Naive B cell (primary cell): ENCODE measurements at places on chromosomes 1 and 21. TPM values are rescaled to one million over a fixed set of nuclear protein-coding genes. Genes with fewer than 3 reads are reported as not detected.

DNA sequence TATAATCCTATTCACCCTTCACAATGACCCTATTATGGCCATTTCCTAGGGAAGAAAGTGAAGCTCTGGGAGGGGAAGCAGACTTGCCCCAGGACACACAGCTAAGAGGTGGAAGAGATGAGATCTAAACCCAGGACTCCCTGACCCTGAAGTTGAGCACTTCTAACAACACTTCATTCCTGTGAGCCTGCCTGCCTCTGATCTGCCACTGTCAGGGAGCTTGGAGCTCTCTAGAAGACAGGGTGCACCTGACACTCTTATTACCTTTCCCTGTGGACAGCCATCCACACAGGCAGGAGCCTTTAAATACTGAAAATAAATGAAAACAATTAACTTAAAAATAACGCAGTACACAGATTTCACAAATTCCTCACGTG lies 599 bp downstream of the MKNK1 start:
- no peaks in the 10 kb centered on the region for H3K27me3 ChIP-seq
- DNase-seq: no peak
- H3K36me3 ChIP-seq: peaks cover 4% of the 10 kb centered on the region
- H3K4me1 ChIP-seq: peaks cover 35% of the 10 kb centered on the region

DNA sequence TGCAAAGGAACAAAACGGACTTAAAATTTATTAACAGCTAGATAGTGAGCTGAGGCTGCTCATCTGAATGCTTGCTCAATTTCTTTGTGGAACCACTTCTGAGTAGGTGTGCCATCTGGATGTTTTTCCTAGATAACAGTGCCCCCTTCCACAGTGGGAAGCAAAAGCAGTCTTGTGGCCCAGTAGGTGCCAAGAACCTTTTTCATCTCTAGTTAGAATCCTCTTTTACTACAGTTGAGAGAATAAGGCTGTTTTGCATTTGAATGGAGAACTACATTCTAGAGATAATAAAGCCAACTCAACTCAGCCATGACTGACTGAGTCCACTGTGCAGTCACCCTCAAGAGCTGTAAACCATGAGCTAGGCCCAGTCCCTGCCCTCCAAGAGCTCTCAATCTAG lies 13.3 kb downstream of the F3 start:
- no peak for DNase-seq
- no peak overlapping the region for H3K4me3 ChIP-seq
- no peaks in the 10 kb centered on the region for H3K4me1 ChIP-seq
- H3K27ac ChIP-seq: no peak overlapping the region
- peaks cover 8% of the 10 kb centered on the region for H3K27me3 ChIP-seq

GRCh38 chr21:19535356-19535755 lies 1131.8 kb upstream of the TMPRSS15 start:
- no peak overlapping the region for H3K27ac ChIP-seq
- no peaks in the 10 kb centered on the region for H3K27me3 ChIP-seq
- no peak for DNase-seq

- no peaks in the 10 kb centered on the region for H3K36me3 ChIP-seq
- no peak overlapping the region for H3K27ac ChIP-seq
- no peak overlapping the region for H3K4me3 ChIP-seq
- DNase-seq: no peak
Measured at GRCh38 chr1:31122741-31123140, 57.2 kb upstream of the PUM1 start.

DNA sequence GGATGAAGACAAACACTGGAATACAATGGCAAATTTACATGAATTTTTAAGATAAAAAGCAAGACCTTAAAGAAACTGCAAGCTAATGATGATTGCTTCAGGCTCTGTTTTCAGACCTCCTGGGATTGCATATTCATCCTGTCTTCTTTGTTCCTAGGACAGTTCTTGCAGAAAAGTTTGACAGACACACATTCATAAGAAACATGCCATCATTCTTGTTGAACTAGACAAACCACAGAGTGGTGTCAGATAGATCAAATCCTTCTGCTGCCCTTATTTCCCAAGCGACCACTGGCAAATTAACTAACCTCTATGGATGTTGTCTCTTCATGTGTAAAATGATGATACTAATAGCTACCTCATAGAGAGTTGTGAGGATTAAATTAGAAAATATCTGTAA lies 181.3 kb downstream of the KCTD3 start:
- no peaks in the 10 kb centered on the region for H3K36me3 ChIP-seq
- no peak for DNase-seq
- no peaks in the 10 kb centered on the region for H3K27me3 ChIP-seq

DNA sequence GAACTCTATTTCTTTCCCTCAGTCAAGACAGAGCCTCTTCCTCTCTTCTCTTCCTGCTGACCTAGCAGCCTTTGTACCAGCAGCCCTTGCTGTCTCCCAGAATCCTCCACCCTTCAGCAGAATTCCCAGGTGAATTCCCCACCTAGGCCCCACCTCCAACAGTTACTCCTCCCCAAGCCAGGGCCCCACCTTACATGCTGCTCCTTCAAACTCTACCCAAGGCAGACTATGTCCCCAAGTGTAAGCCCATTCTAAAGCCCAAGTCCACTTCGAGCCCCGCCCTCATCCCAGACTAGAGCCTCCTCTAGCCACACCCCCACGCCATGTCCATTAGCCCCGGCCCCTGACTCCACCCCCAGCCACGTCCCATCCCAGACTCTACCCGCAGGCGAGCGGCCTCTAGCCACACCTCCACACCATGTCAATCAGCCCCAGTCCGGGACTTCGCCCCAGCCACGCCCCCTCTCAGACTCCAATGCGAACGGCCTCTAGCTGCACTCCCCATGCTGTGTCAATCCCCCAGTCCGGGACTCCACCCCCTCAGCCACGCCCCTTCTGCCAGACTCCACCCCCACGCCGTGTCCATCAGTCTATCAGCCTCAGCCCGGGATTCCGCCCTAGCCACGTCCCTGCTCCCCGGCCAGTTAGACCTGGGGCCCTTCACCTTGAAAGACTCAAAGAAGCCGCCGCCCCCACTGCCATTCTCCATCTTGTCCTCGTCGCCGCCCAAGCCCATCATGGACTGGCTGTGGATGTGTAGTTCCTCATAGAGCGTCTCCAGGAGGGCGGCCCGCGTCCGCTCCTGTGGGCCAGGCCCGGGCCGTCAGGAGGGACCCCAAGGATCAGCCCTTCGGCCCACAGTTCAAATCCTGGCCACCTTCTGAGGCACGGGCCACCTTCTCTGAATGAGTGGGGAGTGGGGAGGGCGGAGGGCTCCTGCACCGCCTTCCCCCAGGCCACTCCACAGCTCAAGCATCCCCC lies 61.3 kb downstream of the RAP1GAP start:
- no peaks in the 10 kb centered on the region for H3K36me3 ChIP-seq
- peak overlapping the region; percentile 38 for H3K27ac ChIP-seq
- H3K27me3 ChIP-seq: peaks cover 42% of the 10 kb centered on the region
- peak overlapping the region; percentile 43 for H3K4me3 ChIP-seq

GRCh38 chr1:194776657-194777056 lies 1590.2 kb upstream of the B3GALT2 start:
- no peaks in the 10 kb centered on the region for H3K36me3 ChIP-seq
- H3K27me3 ChIP-seq: no peaks in the 10 kb centered on the region
- DNase-seq: no peak
- H3K4me1 ChIP-seq: no peaks in the 10 kb centered on the region

- no peak overlapping the region for H3K27ac ChIP-seq
- H3K4me3 ChIP-seq: no peak overlapping the region
- H3K4me1 ChIP-seq: no peaks in the 10 kb centered on the region
- DNase-seq: peak; percentile 2
Measured at GRCh38 chr1:239976130-239976968, 115.3 kb upstream of the FMN2 start.

- peaks cover 9% of the 10 kb centered on the region for H3K27me3 ChIP-seq
- DNase-seq: no peak
- H3K4me1 ChIP-seq: no peaks in the 10 kb centered on the region
- H3K4me3 ChIP-seq: no peak overlapping the region
- no peak overlapping the region for H3K27ac ChIP-seq
- H3K36me3 ChIP-seq: no peaks in the 10 kb centered on the region
Measured at GRCh38 chr1:62368989-62369388, 49.8 kb upstream of the KANK4 start.

- no peak overlapping the region for H3K27ac ChIP-seq
- H3K4me1 ChIP-seq: peaks cover 7% of the 10 kb centered on the region
- H3K4me3 ChIP-seq: no peak overlapping the region
Measured at GRCh38 chr1:30915491-30916230, 7.1 kb upstream of the SDC3 start.

GRCh38 chr1:217311766-217312165 lies 319.1 kb downstream of the GPATCH2 start:
- H3K4me1 ChIP-seq: no peaks in the 10 kb centered on the region
- no peaks in the 10 kb centered on the region for H3K27me3 ChIP-seq
- H3K4me3 ChIP-seq: no peak overlapping the region
- H3K27ac ChIP-seq: no peak overlapping the region
- DNase-seq: no peak

GRCh38 chr1:245657371-245657770 lies 502.6 kb downstream of the KIF26B start:
- H3K4me1 ChIP-seq: no peaks in the 10 kb centered on the region
- H3K27me3 ChIP-seq: no peaks in the 10 kb centered on the region
- no peak for DNase-seq

DNA sequence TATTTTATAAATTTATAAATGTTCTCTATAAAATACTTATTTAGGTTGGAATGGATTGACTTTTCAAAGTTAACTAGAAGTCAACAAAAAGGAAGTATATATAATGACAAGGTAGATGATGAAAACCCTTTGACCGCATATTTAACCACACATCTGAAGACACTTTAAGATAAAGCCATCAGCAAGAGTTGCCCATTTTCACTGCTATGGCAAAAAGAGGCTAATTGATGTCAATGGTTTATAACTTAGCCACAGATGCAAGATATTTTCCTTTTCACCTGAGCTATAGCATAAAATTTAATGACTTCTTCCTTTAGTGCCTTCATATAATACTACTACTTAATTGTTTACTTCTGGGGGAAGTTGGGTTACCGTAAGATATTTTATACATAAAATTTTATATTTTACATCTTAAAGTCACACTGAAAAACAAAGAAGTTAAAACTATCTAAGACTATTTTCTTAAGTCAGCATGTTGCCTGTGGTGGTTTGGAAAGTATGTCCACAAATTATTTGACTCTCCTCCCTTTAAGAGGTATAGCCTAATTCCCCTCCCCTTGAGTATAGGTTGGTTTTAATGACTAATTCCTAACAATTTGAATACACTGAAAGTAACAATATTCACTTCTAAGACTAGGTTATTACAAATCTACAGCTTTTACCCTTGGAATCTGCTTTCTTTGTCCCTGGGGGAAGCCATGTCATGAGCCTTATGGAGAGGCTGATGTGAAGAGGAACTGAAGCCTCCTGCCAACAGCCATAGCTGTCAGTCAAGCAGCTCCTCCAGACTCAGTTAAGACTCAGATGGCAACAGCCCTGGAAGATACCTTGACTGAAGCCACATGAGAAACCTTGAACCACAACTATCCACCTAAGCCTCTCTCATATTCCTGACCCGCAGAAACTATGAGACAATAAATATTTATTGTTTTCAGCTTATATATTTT lies 40.3 kb upstream of the LRRC8B start:
- DNase-seq: no peak
- H3K27me3 ChIP-seq: peaks cover 7% of the 10 kb centered on the region
- H3K4me3 ChIP-seq: no peak overlapping the region
- no peaks in the 10 kb centered on the region for H3K4me1 ChIP-seq
- H3K27ac ChIP-seq: no peak overlapping the region

DNA sequence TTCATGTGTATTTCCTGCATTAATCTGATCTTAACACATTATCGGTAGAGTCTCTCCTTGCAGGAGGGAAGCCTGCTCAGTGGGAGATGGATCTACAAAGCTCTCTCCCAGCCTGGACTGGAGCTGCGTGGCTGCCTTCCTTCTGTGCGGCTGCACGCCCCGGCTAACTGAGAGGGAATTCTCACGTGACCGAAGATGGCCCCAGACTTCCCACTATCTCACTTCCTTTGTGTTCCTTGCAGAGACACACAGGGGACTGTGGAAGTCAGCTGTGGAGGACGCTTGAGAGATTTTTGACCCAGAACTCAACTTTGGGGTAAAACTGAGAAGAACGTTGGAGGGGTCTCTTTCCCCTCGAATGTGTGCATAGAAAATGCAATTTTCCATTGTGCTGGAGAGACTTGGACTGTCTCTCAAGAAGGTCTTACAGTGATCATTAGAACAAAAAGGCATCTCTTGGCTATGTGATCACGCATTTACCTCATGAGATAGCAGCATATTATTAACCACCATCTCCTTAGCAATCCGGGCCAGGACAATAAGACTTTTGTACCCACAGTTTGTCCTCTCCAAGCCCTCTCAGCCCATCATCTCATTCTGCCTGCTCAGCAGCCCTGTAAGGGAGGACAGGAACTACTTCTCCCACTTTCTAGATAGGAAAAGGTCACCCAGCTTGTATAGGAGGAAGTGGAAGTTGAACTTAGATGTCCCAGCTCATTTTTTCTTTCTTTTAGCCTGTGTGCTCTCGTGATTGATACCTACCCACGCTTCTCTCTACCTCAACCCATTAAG lies 49.3 kb upstream of the TARBP1 start:
- peaks cover 11% of the 10 kb centered on the region for H3K4me1 ChIP-seq
- H3K4me3 ChIP-seq: no peak overlapping the region
- H3K27me3 ChIP-seq: peaks cover 5% of the 10 kb centered on the region
- H3K36me3 ChIP-seq: no peaks in the 10 kb centered on the region
- no peak for DNase-seq
- no peak overlapping the region for H3K27ac ChIP-seq

DNA sequence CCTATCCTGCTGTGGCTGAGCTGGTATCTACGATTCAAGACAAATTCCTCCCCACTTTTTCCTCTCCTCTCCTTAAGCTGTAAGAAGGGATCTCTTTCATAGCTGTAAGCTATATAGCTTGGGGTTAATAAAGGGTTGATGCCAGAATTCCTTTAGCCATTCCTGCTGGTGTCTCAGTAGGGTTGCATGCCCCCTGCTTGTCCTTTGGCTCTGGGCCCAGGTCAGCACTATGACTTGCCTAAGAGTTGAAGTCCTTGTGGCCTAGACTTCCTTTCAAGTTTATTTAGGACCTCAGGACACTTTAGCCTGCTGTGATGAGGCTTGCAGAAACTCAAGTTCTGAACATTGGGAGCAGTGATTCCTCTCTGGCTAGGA lies 270.0 kb downstream of the AMY1C start:
- H3K27ac ChIP-seq: no peak overlapping the region
- no peaks in the 10 kb centered on the region for H3K4me1 ChIP-seq
- no peaks in the 10 kb centered on the region for H3K36me3 ChIP-seq
- H3K27me3 ChIP-seq: no peaks in the 10 kb centered on the region

DNA sequence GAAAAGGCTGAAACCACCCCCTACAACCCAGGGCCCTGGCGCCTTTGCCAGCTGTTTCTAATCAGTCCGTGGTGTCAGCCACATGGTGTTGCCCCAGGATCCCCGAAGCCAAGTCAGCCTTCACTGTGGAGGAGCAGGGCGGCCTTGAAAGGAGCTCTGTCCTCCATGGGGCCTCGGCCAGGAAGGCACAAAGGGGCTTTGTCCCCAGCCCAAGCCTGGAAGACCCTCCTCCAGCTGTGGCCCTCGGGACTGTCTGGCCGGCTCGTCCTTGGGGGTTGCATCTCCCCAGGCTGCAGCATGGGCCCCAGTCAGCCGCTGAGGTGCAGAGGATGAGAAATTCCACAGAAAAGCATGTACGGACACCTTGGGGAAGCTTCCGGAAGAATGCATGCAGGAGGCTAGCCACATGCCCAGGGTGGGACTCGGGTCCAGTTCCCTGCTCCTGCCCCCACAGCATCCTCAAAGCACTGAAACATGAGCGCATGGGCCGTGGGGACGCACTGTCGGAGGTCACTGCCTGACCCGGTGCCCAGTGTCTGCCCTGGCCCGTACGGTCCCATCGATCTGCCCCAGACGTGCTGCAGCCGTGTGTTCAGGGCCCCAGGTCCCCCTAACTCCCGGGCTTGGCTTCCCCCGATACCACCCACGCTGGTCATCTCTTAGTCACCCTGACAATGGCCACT lies 38.6 kb upstream of the POFUT2 start:
- H3K4me3 ChIP-seq: no peak overlapping the region
- H3K4me1 ChIP-seq: peaks cover 7% of the 10 kb centered on the region
- no peaks in the 10 kb centered on the region for H3K36me3 ChIP-seq

C1orf116 gene
- polyA plus RNA-seq: 0.11 TPM

LYPD8 gene
- not detected for polyA plus RNA-seq

KIFAP3 gene
- polyA plus RNA-seq: 8.6 TPM

COL11A1 gene
- polyA plus RNA-seq: not detected
